ENCODE measurements at places on chromosomes 5 and 9.

DNA sequence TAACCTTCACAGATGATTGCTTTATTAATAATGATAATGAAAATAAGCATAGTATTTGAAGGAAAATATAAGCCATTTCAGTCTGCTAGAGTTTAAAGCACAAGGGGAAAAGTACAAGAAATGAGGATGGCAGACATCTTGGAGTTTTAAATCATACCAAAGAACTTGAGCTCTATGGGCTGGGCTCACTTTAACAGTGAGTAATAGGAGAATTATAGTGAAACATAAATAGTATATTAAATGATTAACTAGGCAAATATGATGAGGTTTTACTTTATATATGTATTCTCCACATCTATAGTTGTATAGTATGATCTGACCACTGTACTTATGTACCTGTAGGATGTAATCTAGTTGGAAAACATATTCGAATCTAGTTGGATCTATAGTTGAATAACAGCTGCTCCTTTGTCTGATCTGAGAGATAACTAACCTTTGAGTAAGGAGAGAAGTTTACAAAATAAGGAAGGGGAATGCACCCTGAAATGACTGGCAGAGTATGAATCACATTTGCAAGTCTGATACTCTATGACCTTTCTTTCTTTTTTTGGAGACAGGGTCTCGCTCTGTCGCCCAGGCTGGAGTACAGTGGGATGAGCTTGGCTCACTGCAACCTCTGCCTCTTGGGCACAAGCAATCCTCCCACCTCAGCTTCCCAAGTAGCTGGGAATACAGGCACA lies 17.6 kb downstream of the MEGF9 start:
- DNase-seq, result no peak

GRCh38 chr9:98787766-98788335 lies 8.5 kb downstream of the ANKS6 start:
- DNase-seq, result no peak

DNA sequence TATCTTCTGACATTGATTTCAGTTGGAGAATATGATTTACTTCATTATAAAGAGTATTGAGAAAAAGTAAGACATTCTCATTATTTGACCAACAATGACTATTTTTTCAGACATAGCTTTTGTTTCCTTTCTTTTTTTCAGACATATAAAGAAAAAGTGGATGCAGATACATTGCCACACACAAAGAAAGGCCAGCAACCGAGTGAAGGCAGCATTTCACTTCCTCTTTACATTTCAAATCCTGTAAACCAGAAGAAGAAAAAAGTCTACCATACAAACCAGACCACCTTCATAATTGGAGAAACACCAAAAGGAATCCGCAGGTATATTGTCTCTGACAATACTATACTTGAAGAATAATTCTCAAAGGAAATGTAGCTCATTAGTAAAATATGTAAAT lies 128.9 kb downstream of the ERCC6L2 start:
- DNase-seq, result no peak

GRCh38 chr9:1938675-1939170 lies 76.4 kb upstream of the SMARCA2 start:
- DNase-seq, result no peak
